Stimulated activated naive CD4-positive, alpha-beta T cell treated with Interleukin-2 at 50 U/mL for 16 hours (primary cell): ENCODE measurements at places on chromosomes 3 and 15.

DNA sequence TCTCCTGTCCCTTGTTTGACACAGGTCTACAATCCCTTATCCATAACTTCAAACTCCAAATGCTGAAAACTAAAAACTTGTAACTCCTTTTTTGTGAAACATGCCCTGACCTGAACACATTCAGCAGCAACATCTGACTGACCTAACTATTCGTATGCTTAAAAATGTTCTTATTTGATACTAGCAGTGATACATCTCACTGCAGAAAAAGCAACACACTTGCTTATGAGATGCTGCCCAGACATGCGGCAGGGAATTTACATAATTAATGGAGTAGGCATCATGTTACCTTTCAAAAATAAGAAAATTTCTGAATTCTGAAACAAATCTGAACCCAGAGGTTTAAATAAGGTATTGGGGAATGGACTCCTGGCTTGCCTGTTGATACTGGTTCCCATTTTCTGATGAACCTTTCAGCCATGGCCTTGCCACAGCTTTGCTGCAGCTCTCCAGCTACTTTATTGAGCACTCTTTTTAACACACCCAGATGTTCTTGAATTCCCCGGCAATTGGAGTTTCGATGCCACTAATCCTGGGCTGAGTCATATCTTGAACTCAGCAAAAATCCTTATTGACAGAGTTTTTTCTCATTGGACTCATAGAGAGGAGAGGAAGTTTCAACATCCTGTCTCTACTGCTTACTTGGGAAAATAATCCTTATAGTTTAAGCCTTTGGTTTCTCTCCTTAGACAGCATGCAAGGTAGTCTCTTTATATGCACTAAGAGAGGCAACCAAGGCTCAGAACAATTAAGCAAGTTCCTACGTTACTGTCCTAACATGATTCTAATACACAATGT is 296.6 kb upstream of the LMCD1 start:
- DNase-seq = no peak

GRCh38 chr15:48103647-48104046 is 17.1 kb upstream of the SLC24A5 start:
- DNase-seq = no peak

DNA sequence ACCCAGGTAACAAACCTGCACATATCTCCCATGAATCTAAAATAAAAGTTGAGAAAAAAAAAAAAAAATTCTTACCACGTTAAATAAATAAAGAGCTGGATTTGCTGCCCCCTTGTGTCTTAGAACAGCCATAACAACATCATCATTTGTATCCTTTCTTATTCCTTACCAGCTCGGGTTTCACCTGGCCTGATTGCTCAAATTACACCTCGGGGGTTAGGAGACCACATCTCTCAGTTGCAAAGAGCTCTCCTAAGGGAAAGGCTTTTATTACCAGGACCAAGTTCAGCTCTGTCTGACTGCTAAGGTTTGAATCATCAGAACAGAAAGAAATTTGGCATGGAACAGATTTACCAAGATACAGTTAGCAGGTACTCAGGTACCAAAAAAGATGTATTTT is 25.8 kb upstream of the RPL39L start:
- DNase-seq = peak; percentile 3

DNA sequence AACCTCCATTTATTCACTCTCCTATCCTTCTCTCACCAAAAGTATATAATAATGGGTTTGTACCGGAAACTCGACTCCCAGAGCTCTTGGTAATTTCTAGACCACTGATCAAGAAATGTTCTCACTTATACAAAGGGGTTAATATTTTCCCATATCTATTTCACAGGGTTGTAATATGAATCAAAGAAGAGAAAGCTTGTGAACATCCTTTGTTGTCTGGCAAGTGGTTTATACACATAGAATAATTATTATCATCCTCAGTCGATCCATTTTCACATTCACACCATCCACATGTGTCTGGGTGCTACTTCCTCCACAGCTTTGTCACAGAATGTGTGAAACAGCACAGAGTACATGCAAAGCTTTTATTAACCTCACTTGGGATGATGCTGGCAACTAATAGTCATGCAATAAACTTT is 29.9 kb upstream of the STT3B start:
- no peak for DNase-seq

- DNase-seq = no peak
Measured at GRCh38 chr3:49359623-49360022, 1.5 kb upstream of the GPX1 start.

GRCh38 chr3:111596328-111596727 is 1.2 kb upstream of the ZBED2 start:
- no peak for DNase-seq

DNA sequence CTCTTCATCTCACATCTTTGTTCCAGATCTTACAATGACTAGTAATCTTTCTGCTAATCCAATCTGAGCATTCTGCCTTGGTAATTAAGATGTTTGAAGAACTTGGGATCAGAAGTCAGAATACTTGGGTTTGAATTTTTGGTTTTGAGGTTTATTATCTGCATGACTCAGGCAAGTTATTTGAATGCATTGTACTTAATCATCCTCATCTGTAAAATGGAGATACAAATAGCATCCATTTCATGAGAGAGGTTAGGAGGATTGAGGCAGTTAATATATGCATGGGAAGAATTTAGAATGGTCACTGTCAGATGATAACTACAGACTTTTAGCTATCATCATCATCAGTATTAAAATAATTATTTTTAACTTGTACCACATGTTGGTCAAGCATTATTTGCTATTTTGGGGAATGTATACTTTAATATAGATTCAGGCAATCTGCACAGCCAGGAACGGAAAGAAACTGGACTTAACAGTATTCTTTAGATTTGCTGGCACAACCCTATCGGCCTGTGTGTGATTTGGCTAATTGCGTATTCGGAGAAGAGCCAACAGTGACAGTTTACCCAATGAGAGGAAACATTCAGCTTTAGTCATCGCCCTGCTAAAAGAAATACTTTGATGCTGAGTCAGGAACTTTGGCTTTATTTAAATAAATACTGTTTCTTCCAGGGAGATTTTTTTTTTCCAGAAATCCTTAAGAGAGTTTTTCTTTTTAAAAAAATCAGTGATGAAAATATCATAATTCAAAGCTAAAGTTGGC is 600.0 kb downstream of the ROBO1 start:
- DNase-seq = no peak

DNA sequence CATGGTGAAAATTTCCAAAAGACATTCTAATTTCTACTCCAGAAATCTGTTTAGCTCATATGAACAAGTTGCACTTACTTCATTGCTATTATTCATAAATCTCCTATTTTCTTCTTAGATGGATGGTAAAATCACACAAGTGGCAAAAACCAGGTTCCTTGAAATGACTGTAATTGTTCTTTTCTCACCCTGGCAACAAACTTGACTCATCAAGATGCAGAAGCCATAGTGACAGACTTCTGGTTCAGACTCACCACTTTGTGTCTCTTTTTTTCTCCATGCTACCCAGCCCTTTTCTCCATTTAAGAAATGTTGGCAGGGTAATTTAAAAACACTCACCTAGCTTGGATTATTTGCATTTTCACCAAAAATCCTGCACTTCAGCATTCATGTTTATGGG is 82.1 kb downstream of the LRRC28 start:
- no peak for DNase-seq

DNA sequence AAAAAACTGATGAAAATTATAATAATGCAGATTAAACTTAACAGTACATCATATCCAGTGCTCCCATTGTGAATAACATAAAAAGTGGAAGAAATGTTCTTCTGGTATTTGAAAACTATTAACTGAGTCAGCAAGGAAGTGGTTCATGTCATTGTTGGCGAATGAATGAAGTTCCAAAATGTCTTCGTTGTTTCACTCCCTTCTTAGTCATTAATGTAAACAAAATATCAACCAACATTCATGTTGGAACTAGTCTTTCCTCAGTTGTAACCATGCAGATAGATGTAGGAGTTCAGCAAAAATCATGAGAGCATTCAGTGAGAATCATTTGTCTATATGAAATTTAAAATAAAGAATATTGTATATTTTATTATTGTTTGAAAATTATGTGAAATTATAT is 44.1 kb upstream of the ICE2 start:
- no peak for DNase-seq

DNA sequence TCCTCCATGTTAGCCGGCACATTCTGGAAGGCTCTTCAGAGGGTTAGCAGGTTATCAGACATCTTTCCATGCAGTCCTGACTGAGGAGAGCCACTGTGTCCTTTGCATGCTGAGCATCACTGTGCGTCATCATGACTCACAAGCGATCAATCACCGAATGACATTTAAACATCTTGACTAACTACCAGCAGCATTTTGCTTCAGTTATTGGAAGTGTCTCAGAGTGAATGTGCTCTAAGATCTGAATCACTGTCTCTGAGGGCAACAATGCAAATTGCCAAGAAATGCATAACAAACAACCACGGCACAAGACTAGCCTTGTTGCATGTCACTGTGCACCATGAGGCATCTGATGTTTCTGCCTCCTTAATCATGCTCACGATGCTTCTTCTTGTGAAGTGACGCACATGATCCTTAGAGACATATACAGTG is 18.3 kb upstream of the ATP8B4 start:
- peak; percentile 33 for DNase-seq

- DNase-seq = no peak
Measured at GRCh38 chr3:28947751-28948150, 333.1 kb upstream of the RBMS3 start.
